Mesothelial cell of epicardium (in vitro differentiated cells): ENCODE measurements at places on chromosomes 16 and 17.
A peak's percentile ranks its signal among the peaks of the same experiment; 100 is the strongest.

- DNase-seq, result no peak
Measured at GRCh38 chr17:61235827-61236197, 163.8 kb upstream of the TBX2 start.

DNA sequence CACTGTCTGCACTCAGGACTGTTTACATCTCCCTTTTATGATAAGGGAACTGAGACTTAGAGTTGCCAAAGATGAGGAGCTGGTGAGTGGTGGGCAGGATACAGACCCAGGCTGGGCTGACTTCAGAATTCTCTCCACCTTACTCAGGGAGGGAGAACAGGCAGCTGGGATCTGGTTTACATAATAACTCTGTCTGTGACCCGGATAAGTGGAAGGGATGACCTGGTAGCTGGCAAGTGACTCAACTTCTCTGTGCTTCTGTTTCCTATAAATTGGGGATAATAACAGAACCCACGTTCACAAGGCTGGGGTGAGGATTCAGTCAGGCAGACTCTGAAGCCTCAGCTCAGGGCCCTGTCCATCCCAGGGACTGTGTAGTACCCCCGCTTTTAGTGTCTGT lies 2.6 kb downstream of the SNX20 start:
- no peak for DNase-seq

DNA sequence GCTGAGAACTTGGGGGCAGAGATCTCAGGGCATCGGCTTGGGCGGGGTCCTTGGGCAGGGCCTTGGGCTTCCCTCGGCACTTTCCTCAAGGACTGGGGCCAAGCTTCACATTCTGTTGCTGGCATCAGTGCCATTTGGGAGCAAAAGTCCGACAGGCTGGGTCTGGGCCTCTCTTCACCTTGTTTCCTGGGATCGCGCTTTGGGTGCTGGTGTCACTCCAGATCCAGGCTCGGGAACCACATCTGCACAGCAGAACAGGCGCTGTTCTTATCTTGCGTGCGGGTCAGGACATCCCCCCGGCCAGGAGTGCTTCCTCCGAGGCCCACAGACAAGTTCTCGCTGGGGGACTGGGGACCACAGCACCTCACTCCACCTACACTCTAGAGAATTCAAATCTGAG lies 31.1 kb upstream of the CDH15 start:
- DNase-seq, result no peak

GRCh38 chr17:828761-829160 lies 46.6 kb downstream of the MRM3 start:
- no peak for DNase-seq

- DNase-seq, result no peak
Measured at GRCh38 chr17:72538901-72539352, 418.1 kb downstream of the SOX9 start.

- peak; percentile 79 for DNase-seq
Measured at GRCh38 chr17:45316434-45317110, at the start of gene MAP3K14. Gene MAP3K14 (minus strand): TSS chr17:45317020. CDS start chr17:45290745, 26,275 bp downstream.

DNA sequence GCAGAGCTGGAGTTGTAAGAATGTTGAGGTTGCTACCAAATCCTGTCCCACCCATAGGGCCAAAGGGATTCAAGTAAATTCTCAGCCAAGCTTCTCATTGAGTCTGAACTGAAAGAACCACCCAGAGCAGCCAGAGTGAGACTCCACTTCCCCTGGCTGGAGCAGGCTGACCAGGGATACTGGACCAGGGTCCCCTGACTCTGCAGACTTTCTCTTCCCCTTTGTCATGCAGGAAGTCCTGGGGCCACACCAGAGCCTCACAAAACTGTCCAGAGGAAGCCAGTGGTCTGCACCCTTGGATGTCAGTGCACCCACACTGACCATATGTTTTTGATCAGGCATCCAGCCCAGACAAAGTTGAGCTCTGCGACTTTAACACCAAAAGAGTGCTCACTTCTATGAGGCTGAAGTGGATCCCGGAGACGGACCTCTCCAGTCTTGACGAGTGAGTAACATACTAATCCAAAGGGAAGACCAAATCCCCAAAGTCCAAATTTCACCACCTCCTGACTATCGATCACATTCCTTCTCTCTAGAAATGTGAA lies 4.1 kb downstream of the NXN start:
- DNase-seq, result no peak

DNA sequence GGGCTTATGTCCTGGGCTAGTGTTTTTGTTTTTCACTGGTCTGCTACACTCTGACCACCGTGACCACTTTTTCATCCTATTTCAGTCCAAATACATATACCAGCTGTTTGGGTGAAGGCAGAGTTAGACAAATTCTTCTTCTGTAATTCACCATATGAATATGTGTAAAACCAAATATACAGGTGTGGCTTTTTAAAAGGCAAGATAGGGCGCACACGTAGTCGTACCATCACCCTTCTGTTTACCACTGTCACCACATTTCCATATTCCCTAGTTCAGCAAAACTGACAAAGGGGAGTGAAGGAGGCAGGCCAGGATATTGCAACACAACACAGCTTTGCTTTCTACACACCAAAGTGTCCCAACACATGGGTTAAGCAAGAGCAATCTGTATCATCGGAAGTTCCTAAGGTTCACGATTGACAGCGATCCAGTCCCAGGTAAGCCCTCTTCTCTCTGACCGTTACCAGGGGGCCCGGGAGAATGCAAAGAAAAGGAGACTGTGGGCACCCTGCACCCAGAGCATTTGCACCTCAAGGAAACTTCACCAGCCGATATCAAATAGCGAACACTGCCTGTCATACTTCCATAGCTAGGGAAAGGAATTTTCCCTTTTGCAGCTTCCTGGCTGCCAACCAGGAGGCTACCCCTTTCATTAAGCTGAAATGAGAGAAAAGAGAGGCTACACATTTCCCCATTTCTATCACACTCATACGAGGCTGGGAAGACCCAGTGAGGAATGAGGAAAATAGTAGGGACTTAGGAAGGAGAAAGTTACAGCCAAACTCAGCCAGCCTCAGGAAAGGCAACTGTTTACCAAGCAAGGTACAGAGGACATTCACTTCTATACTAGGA lies 23.1 kb downstream of the CREBBP start:
- no peak for DNase-seq

- DNase-seq, result no peak
Measured at GRCh38 chr16:5393070-5393469, 295.5 kb upstream of the EEF2KMT start.

DNA sequence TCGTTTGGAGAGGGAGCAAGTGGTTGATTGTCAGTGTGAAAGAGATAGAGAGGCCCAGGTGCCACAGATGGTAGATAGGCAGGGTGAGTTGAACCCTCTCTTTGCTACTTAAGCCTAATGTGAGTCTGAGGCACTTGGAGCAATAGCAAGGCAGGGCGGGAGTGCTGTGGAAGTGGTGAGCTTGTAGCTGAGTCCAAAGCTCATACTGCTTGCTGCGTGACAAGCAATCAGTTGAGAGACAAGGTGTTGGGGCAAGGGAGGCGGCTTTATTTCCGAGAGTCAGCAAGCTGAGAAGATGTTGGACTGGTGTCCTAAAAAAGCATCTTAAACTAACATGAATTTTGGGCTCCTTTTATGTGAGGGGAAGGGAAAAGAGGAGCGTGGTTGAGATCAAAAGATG lies 112.9 kb upstream of the ZKSCAN2 start:
- no peak for DNase-seq

DNA sequence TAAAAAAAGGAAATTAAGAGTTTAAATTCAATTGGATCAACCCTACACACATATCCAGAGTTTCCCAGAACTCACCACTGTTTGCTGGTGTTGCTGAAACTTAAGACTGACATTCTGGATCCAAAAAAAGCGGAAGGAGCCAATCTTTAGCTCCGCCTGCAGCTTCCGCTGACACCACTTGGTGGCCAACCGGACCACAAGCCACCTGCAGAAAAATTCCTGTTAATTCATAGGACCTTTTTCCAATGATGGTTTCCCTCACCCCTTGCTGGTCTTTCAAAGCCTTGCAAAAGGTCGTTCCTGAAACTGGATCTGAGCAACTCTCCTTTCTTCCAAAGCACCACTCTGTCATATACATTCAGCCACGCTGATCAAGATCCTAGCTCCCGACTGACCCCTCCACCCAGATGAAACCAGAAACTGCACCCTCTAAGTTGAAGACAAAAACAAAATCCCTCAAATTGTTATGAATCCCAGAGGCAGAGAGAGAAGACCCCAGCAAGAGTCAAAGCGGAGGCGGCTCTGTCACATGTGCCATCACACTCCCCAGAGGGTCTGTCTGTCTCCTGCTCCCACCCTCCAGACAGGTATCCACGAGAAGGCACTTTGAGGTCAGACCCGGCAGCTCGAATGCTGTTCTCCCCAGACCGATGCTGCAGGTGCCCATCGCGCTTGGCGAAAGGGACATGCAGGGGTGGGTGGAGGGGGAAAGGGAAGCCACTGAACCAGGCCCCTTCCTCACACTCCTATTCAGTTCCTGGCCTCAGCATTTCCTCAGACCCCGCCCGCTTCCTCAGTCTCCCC lies 773 bp downstream of the BLTP2 start:
- peak; percentile 41 for DNase-seq

DNA sequence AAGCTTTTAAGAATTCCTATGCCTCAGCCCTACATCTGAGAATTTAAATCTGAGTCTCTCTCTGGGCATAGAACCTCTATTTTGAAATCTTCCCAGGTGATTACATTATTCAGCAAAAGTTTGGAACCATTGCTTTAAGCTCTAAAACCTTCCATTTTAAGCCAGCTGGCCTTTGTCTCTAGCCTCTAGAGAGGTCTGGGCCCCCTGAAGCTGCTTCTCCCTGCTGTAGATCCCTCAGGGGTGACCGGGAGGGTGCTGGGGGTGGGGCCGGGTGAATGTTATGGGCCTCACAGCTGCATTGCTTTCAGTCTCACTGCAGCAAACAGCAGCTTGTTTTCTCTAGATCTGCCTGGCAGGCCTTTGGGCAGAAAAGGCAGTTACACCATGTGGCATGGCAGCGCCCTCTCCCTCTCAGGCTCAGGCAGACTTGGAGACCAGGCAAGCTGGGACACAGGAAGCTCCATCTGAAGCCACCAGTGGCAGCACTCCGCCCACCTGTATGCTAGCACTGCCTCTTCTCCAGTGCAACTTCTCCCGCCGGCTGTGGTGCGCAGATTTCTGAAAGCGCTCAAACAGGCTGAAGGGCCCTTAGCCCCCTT lies 66.3 kb downstream of the MPRIP start:
- DNase-seq, result no peak

DNA sequence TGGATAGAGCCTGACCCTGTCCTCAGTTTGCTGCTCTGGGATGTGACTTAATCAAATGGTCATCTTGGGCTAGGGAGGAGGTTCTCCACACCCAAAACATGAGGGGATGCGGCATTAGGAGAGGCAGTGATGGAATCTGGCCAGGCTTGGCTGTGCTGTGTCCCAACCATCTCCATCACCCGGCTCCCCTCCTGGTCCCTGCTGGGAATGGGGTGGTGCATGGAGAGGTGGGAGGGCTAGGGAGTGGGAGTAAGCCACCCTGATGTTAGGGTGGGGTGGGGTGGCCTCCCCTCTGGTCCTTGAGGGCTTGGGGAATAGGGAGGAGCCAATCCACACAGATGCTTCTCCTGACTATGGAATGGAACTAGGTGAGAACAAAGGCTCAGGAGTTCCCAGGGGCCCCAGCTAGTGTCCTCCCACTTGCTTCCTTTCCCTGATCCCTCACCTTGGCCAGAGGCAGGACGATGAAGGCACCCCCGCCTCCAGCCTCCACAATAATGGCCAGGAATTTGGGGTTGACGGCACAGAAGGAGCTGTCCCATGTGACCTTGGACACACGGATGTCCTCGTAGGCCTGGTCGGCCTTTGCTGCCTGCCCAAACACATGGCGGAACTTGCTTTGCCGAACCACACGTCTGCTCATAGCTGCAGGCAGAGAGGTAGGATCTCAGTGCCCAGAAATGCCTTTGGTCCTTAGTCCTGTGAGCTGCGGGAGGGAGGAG lies 1.8 kb downstream of the CORO6 start:
- DNase-seq, result no peak

DNA sequence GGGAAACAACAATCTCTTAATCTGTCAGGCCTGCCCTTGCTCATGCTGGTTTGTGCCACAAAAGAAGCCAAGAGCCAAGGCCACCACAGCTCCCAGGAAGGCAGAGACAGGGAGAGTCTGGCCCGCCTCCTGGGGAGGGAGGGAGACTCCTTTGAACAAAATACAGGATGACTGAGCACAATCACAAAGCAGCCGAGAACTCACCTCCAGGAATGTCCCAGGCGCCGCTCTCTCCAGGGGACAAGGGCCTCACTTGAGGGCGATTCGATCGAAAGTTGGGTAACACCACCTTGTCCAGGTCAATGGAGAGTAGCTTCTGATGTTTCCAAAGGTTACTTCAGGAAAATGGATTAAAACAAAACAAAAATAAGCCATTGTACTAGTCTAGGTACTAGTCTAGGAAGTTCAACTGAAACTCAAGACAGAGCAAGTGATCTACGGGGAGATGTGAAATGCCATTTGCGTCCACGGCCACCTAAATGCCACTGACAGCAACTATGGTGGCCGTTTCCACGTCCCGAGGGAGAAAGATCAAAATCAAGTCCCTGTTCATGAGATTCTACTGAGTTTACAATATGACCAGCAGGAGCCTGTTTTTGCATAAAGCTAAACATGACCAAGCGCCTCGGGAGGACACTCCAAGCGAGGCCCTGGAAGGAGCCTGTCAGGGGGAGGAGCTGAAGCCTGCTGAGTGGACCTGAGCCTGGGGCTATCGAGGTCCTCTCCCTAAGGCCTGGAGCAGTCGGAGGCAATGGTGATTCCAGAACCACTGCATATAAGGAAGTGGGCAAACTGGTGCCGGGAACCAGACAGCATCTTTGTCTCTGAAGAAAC lies 13.4 kb upstream of the SLC38A8 start:
- DNase-seq, result no peak

- no peak for DNase-seq
Measured at GRCh38 chr17:9837551-9838471, 12.1 kb downstream of the GLP2R start.

GRCh38 chr16:74563828-74564263 lies 43.1 kb downstream of the GLG1 start:
- no peak for DNase-seq

GRCh38 chr16:57613514-57613913 lies 14.9 kb upstream of the ADGRG1 start:
- no peak for DNase-seq

- DNase-seq, result no peak
Measured at GRCh38 chr16:50103764-50104163, 38.0 kb downstream of the HEATR3 start.

DNA sequence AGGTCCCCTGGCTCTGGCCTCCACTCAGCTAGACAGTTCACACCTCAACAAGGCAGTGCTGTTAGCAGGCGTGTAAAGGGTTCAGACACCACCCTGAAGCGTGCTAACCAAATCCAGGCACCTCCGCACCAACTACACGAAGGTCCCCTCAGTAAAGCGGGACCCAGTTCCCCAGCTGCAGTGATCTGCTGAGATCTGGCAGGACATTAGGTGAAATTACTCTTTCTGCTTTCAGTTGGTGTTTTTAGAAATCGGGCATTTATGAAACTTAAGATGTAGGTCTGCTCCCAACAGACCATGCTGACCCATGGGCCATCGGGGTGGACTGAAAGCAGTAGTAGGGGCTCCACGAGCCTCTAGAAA lies 27.1 kb downstream of the FBXO31 start:
- no peak for DNase-seq
